IMR-90 (cell line): ENCODE measurements at places on chromosomes 11 and 22. TPM values are rescaled to one million over a fixed set of nuclear protein-coding genes. Genes with fewer than 3 reads are reported as not detected.
A peak's percentile ranks its signal among the peaks of the same experiment; 100 is the strongest.

GRCh38 chr11:16052750-16053149 lies 303.6 kb downstream of the SOX6 start:
- H3K4me1 ChIP-seq = no peaks in the 10 kb centered on the region
- no peak overlapping the region for H3K4me3 ChIP-seq
- H3K36me3 ChIP-seq = no peaks in the 10 kb centered on the region
- no peak overlapping the region for H3K27ac ChIP-seq

GRCh38 chr11:83157594-83158356 lies 844 bp downstream of the PCF11 start:
- H3K4me1 ChIP-seq = peaks cover 3% of the 10 kb centered on the region
- DNase-seq = peak; percentile 33
- H3K27ac ChIP-seq = peak overlapping the region; percentile 92
- peaks cover 3% of the 10 kb centered on the region for H3K36me3 ChIP-seq
- H3K27me3 ChIP-seq = no peaks in the 10 kb centered on the region
- peak overlapping the region; percentile 71 for H3K4me3 ChIP-seq

DNA sequence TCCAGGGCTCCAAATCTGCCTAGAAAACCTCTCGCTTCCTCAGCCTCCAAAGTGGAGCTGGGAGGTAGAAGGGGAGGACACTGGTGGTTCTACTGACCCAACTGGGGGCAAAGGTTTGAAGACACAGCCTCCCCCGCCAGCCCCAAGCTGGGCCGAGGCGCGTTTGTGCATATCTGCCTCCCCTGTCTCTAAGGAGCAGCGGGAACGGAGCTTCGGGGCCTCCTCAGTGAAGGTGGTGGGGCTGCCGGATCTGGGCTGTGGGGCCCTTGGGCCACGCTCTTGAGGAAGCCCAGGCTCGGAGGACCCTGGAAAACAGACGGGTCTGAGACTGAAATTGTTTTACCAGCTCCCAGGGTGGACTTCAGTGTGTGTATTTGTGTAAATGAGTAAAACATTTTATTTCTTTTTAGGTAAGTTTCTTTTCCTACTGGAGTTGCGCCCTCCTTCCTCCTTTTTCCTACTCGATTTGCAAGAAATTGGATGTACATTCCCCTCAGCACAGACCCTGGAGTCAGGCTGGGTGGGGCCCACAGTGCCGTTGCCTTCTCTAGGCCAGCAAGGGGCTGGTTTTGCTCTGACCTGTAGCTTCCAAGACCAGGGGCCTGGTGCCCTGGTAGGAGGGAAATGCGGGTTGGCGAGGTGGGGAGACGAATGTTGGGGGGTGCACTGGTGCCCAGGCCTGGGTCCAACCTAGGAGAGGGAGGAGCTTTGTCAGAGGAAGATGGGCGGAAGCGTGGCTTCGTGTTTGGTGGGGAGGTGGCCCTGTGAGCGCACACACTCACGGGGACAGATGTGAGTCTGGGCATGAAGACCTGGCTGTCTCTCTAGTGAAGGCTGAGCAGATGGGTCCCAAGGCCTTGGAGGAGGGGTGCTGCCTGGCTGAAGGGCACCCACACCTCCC lies 50.6 kb downstream of the ST14 start:
- H3K4me1 ChIP-seq = no peaks in the 10 kb centered on the region
- DNase-seq = no peak
- H3K27me3 ChIP-seq = peaks cover 40% of the 10 kb centered on the region
- H3K27ac ChIP-seq = no peak overlapping the region
- H3K36me3 ChIP-seq = no peaks in the 10 kb centered on the region

DNA sequence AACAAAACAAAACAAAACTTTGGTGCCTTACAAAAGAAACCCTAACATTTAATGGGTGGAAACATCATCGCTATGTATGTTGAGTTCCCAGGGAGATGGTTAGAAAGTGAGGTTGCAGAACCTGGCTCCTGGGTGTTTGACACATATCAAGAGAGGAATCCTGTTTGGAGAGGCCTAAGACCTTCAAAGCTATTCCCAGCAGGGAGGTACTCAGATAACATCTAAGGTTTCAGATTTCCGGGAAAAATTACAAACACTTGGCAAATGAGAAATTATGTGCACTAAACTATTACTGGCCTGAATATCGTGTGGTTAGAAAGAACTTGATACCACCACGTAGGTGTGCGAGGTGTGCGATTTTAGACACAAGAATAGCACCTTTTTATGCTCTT lies 18.5 kb downstream of the TRIM5 start:
- peak; percentile 20 for DNase-seq
- no peak overlapping the region for H3K27ac ChIP-seq
- H3K36me3 ChIP-seq = peaks cover 26% of the 10 kb centered on the region
- no peaks in the 10 kb centered on the region for H3K27me3 ChIP-seq
- H3K4me1 ChIP-seq = no peaks in the 10 kb centered on the region; the same call in 1 of the 2 replicates
- no peak overlapping the region for H3K4me3 ChIP-seq

GRCh38 chr11:45247433-45247832 lies 38.7 kb downstream of the SYT13 start:
- no peak overlapping the region for H3K4me3 ChIP-seq
- H3K27ac ChIP-seq = no peak overlapping the region
- peaks cover 20% of the 10 kb centered on the region for H3K27me3 ChIP-seq

DNA sequence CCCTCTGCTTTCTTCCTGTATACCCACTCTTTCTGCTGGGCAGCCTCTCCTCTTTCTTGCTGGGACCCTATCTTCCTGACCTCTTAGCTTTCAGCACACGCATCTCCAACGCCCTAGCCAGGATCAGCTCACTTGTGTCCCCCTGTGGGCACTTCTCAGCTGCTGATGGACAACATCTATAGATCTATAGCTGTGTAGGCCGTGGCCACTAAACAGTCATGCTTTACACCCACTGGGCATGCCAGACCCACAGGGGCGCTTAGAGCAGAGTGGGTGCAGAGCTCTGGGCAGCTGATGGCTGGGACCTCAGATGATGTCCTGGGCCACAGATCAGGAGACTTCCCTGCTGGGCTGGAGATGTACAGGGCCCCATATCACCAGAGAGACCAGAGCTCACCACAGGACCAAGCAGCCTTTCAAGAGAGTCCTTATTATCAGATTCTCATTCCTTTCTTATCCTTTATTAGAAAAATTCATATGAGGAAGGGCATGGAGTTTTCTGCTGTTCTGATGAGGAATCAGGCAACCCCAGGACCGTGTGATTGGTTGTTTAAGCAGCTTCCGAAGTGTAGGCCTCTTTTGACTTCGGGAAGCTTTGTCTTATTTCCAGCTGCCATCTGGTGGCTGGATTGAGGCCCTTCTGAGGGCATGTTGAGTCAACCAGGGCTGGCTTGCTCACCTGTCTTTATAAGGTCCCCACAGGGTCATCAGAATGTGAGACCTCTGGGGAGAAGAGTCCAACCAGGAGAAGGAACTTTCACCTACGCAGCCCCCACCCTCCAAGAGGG lies 60.5 kb downstream of the OSBP2 start:
- H3K4me3 ChIP-seq = no peak overlapping the region
- no peaks in the 10 kb centered on the region for H3K36me3 ChIP-seq
- H3K27ac ChIP-seq = no peak overlapping the region
- no peaks in the 10 kb centered on the region for H3K27me3 ChIP-seq
- peak; percentile 84 for DNase-seq
- H3K4me1 ChIP-seq = peaks cover 2% of the 10 kb centered on the region; the same call in 1 of the 2 replicates

DNA sequence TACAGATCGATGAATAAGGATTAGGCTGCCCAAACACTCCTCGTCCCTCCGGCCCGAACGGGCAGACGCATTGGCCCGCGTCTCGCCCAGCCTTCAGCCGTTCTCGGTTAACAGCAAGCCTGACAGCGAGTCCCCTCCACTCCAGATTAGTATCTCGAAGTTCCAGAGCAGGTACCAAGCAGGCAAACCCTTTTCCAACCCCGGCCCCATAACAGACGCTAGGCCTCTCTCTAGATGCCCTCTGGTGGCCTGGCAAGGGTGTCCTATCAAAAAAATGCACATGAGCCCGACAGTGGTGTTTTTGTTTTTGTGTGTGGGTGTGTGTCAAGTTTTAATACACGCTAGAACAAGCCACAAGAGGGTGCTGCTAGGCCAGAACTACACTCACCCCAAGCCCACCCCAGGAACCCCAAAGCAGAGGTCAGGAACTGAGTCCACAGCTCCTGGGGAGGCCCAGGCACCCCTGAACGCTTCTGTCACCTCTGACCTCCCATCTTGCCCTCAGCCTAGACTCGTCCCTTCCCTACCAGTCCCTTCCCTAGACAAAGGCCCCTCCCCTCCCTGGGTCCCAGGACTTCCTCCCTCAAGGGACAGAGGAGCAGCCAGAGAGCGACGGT lies 658 bp upstream of the ARFGAP2 start:
- DNase-seq = peak; percentile 74
- peaks cover 44% of the 10 kb centered on the region for H3K36me3 ChIP-seq
- no peaks in the 10 kb centered on the region for H3K27me3 ChIP-seq
- peaks cover 9% of the 10 kb centered on the region for H3K4me1 ChIP-seq
- H3K27ac ChIP-seq = peak overlapping the region; percentile 73

DNA sequence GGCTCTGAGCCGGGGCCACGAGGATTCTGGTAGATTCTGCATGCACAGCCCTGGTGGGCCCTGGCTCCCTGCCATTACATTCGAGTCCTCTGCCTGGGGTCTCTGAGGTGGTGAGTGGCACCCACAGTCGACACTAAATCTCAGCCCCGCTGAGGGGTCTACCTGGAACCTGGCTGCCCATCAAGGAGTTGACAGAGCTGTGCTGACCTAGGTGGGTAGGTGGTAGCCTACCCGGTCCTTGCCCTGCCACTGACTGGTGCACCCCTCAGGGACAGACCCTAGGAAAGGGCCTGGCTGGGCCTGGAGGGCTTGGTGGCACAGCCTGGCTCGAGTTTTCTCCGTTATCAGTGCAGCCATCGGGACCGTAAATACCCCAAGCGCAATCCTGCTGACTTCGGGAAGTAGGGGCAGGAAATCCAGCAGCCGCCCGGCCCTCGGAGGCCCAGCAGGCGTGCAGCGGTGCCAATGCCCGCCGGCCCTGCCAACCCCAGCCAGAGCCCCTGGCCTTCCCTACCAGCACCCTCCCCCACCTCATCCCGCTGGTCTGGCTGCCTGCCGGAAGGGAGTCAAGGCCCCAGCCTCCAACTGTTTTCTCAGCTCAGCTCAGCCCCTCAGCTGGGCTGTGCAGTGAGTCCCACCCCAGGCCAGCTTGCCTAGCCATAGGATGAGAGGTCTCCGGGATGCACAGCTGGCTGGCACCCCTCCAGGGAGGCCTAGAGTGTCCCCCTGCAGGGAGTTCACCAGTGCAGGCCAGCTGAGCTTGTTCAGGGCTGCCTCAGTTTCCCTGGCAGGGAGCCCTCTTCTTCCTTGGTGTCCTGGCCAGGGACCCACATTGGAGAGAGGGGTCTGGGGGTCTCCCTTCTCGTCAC lies 80.4 kb upstream of the KCNQ1OT1 start:
- no peak for DNase-seq
- H3K27me3 ChIP-seq = no peaks in the 10 kb centered on the region
- peaks cover 22% of the 10 kb centered on the region for H3K4me1 ChIP-seq
- no peak overlapping the region for H3K4me3 ChIP-seq
- H3K27ac ChIP-seq = no peak overlapping the region
- no peaks in the 10 kb centered on the region for H3K36me3 ChIP-seq

GRCh38 chr11:108241330-108242037 lies 18.6 kb downstream of the ATM start:
- H3K4me3 ChIP-seq = no peak overlapping the region
- no peaks in the 10 kb centered on the region for H3K4me1 ChIP-seq
- peak; percentile 20 for DNase-seq
- no peak overlapping the region for H3K27ac ChIP-seq
- peaks cover 12% of the 10 kb centered on the region for H3K36me3 ChIP-seq

- H3K4me1 ChIP-seq = peaks cover 13% of the 10 kb centered on the region
- no peak overlapping the region for H3K4me3 ChIP-seq
- H3K27ac ChIP-seq = peak overlapping the region; percentile 93; the same call in 1 of the 2 replicates
- peak; percentile 37 for DNase-seq
Observed at GRCh38 chr11:29334776-29335130, 682.1 kb downstream of the KCNA4 start.

The KRTAP5-8 gene
- total RNA-seq = not detected in 2 replicates

The ASRGL1 gene
- 0.28 TPM in 1 of 2 replicates, not detected in the other for total RNA-seq

The SPTBN2 gene
- total RNA-seq = 0.18 and 0.56 TPM in 2 replicates

The HMOX1 gene
- 16.4 and 23.1 TPM in 2 replicates for total RNA-seq

The SVIP gene
- 2.0 and 6.1 TPM in 2 replicates for total RNA-seq

The CRYBB1 gene
- total RNA-seq = not detected in 2 replicates
